Brain microvascular endothelial cell (primary cell): ENCODE measurements at places on chromosomes 5 and 9.

GRCh38 chr5:175707751-175708375 is 50.0 kb downstream of the HRH2 start:
- no peak for DNase-seq

DNA sequence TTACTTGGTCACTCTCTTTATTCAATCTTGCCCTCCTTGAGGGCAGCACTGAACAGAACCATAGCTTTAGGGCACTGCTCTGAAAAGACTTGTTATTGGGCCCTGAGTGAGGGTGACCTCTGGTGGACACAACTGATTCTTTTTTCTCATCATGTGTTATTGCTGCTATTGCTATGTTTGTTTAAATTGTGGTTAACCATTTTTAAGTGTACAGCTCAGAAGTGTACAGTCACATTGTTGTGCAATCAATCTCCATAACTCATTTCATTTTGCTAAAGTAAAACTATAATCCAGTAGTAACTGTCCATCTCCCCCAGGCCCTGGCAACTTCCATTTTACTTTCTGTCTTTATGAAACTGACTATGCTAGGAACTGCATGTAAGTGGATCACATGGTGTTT is 351.1 kb upstream of the RIOK2 start:
- peak; percentile 93 for DNase-seq

- no peak for DNase-seq
These were observed 17.9 kb downstream of the HNRNPK start for GRCh38 chr9:83962165-83962564.

- peak; percentile 90 for DNase-seq
These were observed 11.1 kb downstream of the EXD3 start for GRCh38 chr9:137411645-137412380.

GRCh38 chr5:26868504-26868903 is 169.9 kb downstream of the CDH9 start:
- DNase-seq, result no peak

GRCh38 chr5:148639081-148639480 is 15.2 kb downstream of the HTR4 start:
- no peak for DNase-seq
